ENCODE measurements at places on chromosomes 2 and 18.
A peak's percentile ranks its signal among the peaks of the same experiment; 100 is the strongest.

DNA sequence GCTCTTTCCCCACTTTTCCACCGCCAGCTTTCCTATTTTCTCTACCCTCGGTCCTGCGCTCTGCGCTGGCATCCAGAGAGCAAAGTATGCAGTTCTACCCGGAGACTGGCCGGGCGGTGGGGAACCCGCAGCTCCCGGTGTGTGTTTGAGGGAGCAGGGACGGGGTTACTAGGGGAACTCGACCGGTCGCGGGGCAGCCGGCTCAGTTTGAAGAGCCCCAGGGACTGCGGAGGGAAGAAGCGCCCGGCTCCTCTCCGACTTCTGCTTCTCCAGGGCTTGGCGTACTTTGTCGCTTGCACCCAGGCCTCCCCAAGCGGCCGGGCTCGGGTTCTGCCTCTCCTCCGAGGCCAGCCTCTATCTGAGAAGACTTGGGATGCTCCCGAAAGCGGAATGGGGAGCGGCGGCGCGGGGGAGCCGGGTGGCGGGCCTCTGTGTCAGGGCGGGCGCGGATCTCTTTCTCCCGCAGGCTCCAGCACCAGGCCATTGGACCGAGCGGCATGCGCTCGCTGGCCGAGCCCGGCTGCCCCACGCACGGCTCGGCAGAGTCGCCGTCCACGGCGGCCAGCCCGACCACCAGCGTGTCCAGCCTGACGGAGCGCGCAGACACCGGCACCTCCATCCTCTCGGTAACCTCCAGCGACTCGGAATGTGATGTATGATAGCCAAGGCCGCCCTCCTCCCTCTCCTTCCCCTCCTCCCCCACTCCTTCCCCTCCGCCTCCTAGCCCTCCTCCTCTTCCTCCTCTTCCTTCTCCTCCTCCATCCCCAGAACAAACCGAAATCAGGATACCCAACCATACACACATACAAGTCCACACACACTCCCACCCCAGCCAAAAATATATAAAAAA, 2.8 kb downstream of the SIX3 start:
- DNase-seq: peak; percentile 13

DNA sequence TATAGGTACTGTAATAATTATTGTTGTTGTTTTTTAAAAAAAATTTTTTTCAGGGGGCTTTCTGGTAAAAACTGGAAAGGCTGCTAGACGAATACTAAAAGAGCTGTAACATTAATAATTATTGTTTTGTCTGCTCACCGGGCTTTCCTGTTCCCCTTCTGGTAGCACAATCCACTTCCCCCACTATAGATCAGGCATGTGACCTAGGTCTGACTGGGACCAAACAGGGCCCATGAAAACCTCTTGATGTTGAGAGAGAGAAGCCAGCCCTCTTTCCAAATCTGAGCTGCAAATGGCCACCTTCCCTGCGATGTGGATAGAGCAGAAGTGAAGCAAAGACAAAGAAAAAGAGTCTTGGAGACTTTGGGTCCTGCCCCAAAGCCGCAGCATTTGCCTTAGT, 23.4 kb downstream of the SH2D6 start:
- DNase-seq: peak; percentile 80

DNA sequence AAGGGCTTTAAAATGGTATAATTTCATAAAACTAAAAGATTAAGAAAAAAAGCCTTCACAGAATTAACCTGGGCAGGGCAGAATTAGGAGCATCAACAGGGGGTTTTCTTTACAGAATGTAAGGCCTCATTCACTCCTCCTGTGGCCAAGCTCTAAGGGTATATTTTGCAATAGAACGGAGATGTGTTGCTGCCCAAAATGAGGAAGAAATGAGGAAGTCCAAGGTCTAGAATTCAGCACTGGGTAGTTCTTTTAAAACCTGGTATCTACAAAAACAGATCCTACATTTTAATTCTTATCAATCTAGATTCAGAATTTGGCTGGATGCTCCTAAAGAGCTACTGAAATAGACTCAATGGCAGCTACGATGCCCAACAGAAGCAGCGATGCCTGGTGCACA, 101.8 kb downstream of the AKAIN1 start:
- DNase-seq: no peak

DNA sequence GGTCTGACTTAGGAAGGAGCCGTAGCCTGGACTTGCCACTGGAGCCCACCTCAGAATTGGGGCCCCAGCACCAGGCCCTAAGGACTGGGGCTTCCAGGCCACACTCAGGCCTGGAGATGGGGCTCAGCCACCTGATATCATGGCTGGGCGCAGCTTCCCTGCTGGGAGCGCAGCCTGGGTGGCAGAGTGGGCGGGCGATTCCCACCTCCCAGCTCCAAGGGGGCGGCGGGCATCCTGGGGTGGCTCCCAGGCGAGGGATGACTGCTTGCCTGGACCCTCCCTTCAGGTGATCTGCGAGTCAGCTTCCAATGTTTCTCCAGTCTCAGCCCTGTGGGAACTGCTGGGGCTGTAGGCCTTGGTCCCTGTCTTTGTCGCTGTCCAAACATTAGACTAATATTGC, 20.1 kb downstream of the GPR35 start:
- DNase-seq: no peak

DNA sequence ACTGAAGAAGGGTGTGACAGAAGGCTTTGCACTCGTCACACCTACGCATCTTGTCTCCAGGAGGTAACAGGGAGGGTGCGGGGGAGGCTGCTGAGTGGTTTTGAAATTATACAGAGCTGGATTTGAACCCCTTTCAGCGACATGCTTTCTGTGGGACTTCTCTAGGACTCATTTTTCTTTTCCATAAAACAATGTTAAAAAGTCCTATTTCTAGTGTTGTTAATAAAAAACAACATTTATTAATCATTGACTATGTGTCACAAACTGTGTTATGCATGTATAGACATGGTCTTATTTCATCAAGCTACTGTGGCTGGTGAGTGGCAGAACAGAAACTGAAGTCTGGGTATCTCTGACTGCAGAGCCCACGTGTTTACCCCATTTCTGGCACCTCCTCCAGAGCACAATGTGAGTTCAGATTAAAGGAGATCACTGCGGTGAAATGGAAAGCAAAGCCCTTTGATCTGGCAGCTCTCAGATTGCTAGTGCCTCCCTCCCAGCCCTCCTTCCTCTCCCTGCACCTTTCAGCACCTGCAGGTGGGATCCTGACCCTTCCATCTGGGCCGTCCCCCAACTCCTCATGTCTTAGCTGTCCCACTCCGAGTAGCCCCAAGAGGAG, 315.5 kb upstream of the MYT1L start:
- DNase-seq: no peak

DNA sequence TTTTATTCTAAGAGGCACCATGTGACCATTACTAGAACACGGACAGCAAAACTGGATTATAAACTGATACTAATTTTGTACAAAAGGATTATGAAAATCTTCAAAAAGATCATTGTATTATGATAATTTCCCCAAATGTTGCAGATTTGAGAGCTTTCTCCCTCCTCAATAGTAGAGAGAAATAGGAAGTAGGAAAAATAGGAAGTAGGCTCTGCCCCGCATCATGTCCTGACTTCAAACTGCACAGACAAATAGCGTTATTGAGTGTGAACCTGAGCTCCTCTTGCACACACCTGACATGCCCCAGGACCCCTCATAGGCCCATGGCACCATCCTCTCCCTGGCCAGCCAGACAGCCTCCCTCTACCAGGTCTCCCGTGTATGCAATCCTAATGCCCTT, 25.4 kb downstream of the CHRNA1 start:
- peak; percentile 54 for DNase-seq

DNA sequence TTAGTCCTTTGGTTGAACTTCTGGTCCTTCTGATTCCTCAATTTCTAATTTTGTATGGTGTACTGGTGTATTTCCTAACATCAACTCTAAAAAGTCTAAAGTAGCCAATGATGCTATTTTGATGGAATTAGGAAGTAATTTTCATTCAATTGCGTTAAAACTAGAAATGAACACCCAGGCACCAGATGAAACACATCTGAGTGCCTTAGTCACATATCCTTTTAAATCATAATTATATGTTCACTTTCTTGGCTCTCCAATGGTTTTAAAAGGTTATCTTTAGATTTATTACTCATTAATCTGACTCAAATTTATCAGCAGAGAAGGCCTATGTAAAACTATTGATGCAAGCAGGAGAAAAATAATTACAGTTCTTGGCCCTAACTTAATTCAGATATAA, 119.7 kb downstream of the GAREM1 start:
- no peak for DNase-seq

DNA sequence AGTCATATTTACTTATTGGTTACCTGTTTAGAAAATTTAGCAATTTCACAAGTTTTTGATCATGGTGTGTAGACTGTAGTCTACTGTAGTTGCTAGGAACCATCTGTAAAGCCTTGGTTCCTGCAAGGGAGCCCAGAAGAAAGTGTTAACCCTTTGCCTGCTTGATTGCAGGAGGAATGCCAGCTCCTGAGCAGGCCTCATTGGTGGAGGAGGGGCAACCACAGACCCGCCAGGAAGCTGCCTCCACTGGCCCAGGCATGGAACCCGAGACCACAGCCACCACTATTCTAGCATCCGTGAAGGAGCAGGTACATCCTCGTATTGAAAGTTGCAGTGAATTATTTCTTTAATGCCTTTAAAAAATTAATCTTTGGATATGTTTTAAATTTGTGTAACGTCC, 76.3 kb downstream of the PKP4 start:
- no peak for DNase-seq

GRCh38 chr2:45892757-45893156, 241.3 kb downstream of the PRKCE start:
- no peak for DNase-seq

GRCh38 chr2:102041351-102041750, 49.6 kb downstream of the IL1R2 start:
- DNase-seq: peak; percentile 88

- no peak for DNase-seq
Observed at GRCh38 chr2:238502088-238502810, 75.5 kb downstream of the ASB1 start.

GRCh38 chr2:10883801-10884478, 27.8 kb upstream of the KCNF1 start:
- no peak for DNase-seq

DNA sequence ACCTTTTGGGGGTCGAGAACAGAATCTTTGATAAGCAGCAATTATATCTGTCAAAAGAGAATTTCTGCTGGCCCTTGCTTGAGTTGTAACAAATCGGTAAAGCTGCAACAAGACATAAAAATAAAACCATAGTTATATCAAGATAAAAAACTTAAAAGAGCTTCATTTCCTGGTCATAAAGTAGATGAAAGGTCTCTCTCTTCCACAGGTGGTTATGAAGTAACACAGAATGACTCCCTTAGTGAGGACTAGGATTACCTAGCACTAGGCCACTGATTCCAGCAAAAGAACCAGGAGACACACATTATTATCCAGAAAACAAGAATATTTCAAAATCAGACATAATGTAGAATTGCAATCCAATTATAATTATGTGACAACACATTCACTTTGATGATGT, 5.4 kb downstream of the AFG3L2 start:
- DNase-seq: no peak

DNA sequence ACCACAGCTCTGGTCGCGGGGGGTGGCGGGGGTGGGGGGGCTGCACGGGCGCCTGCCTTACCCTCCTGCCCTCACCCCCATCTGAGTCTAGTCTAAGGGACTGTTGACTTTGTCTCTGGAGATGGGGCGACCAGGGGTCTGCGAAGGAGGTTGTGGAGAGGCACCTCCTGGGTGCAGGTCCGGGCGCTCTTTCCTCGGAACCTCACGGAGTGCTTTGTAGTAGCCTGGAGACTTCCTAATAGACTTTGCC, 141.3 kb downstream of the MEIS1 start:
- DNase-seq: no peak

- no peak for DNase-seq
Observed at GRCh38 chr2:225083276-225083675, 41.0 kb upstream of the DOCK10 start.

GRCh38 chr2:49934481-49934880, 780.2 kb upstream of the FSHR start:
- no peak for DNase-seq

- peak; percentile 36 for DNase-seq
Observed at GRCh38 chr2:46306330-46306751, 9.1 kb downstream of the EPAS1 start.

GRCh38 chr18:25658476-25658875, 306.5 kb upstream of the ZNF521 start:
- DNase-seq: no peak

DNA sequence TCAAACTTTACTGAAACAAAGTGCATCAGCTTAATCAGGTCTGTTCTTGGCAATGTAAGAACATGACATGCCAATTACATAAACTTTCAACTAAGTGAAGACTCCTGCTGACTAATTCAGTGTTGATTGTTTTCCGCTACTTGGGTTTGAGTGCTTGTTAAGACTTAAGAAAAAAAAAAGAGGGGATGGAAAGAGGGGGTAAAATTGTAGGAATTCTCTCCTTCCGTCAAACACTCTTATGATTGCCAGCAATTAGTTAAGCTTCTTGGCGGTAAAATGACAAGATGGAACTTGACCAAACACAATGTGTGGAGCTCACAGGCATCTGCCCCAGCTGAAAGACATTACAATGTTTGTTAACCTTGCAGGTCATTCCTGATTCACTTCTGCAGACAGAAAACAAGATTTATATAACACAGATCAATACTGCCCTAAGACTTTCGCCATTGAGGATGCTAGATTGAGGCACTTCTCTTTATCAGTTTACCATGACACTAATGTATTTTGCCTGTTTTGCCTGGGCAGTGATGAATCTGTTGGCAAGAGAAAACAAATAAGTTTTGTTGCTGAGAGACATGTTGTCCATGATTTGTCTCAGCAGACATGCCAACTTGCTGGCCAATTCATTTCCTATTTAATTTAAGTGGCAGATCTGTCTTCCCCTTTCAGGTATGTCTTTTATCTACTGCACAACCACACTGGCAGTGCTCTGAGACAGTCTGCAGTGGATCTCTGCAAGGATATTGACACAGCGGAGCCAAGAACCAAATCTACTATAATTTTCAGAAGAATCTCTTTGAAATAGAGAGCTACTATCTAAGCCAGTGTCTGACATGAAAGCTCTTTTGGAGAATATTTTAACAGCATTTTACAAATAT, 410.0 kb upstream of the KCNH7 start:
- no peak for DNase-seq

GRCh38 chr2:188813315-188813714, 160.9 kb upstream of the COL3A1 start:
- DNase-seq: no peak

DNA sequence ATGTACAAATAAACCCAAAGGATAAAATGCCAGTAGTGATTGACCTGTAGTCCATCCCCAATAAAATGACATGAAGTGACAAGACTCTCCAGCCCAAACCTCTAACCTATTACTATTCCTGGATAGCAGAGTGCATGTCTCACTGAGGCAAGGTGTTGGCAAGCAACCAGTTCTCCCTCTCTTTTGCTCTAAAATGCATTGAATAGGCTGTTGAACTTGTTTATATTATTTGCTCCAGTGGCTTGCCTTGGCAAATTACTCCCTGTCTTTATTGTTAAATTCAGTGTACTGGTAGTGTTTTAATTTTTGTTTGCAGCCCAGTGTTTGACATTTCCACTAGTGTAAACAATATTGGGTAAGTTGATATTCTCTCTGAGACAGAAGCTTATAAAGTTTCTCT, 70.5 kb downstream of the CSRNP3 start:
- DNase-seq: no peak

- DNase-seq: peak; percentile 94
Observed at GRCh38 chr2:27370816-27371620, 602 bp downstream of the SNX17 start.

GRCh38 chr18:8681196-8681595, 24.2 kb upstream of the MTCL1 start:
- DNase-seq: no peak

GRCh38 chr2:64763126-64763525, 109.4 kb upstream of the SERTAD2 start:
- no peak for DNase-seq

Measured in suppressor macrophage (primary cell).